Esophagus muscularis mucosa (tissue), 4 donors: ENCODE measurements at places on chromosomes 3 and 15. TPM values are rescaled to one million over a fixed set of nuclear protein-coding genes. Genes with fewer than 3 reads are reported as not detected.
A peak's percentile ranks its signal among the peaks of the same experiment; 100 is the strongest.

- no peaks in the 10 kb centered on the region for H3K36me3 ChIP-seq
- no peak overlapping the region for H3K27ac ChIP-seq
- H3K4me1 ChIP-seq = no peaks in the 10 kb centered on the region
- H3K4me3 ChIP-seq = no peak overlapping the region
Observed at GRCh38 chr3:81713031-81713430, 48.4 kb downstream of the GBE1 start.

DNA sequence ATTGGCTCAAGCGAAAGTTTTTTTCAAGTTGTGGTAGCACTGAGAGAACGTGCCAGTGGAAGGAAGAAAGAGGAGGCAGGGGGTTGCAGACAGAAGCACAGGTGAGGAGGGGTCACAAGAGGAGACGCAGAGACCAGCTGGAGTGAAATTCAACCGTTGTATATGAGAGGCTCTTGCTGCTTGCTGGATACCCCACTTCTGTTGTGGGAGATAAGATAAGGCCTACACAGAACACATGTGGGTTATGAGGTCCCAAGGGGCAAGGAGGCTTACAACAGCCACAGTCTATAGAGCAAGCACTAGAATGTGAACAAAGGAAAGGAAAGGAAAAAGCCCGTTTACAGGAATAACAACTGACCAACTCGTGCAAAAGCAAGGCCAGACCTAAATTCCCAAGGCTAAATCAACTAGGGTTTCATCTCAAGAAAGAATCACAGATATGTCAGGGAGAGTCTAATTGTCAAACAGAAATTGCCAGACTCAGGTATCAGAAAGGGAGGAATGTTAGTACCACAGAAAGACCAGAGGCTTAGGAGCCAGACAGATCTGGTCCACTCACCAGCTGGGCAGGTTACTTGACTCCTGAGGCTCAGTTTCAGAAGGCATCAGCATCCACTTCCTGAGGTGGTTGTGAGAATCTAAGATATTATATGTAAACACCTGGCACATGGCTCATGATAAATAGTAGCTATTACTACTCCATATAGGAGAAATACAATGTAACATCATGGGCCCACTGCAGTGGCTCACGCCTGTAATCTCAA is 60.9 kb downstream of the MSL2 start:
- H3K4me1 ChIP-seq = no peaks in the 10 kb centered on the region
- DNase-seq = no peak
- no peak overlapping the region for H3K27ac ChIP-seq
- no peaks in the 10 kb centered on the region for H3K27me3 ChIP-seq
- H3K36me3 ChIP-seq = no peaks in the 10 kb centered on the region

- no peak overlapping the region for H3K4me3 ChIP-seq
- H3K27me3 ChIP-seq = no peaks in the 10 kb centered on the region
- H3K36me3 ChIP-seq = no peaks in the 10 kb centered on the region
- no peak overlapping the region for H3K27ac ChIP-seq
- DNase-seq = no peak
Observed at GRCh38 chr3:196554205-196554604, 14.1 kb downstream of the WDR53 start.

- no peak overlapping the region for H3K27ac ChIP-seq
- peak; percentile 88 for DNase-seq
- H3K4me1 ChIP-seq = peaks cover 9% of the 10 kb centered on the region
- no peaks in the 10 kb centered on the region for H3K36me3 ChIP-seq
- peaks cover 4% of the 10 kb centered on the region for H3K27me3 ChIP-seq
Observed at GRCh38 chr3:127422663-127423375, 135.0 kb upstream of the PRR20G start.

DNA sequence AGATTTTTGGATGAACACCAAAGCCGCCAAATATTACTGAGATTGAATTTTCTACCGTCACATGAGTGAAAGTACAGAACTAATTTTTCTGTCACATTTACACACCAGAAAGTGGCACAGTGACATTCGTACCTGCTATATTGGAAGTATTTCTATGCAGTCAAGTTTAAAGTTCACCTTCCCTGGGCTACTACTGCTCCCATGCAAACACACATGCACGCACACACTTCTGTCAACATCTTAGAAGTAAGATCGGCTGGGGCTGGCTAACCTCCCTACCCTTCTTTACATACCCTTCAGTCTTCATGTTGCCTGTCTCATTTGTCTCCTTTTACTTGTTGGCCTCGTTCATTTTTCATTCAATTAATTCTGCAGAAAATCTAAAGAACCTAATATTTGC is 19.0 kb upstream of the TM4SF1 start:
- H3K4me1 ChIP-seq = no peaks in the 10 kb centered on the region
- H3K27ac ChIP-seq = no peak overlapping the region
- no peaks in the 10 kb centered on the region for H3K36me3 ChIP-seq
- no peak for DNase-seq
- H3K27me3 ChIP-seq = no peaks in the 10 kb centered on the region

DNA sequence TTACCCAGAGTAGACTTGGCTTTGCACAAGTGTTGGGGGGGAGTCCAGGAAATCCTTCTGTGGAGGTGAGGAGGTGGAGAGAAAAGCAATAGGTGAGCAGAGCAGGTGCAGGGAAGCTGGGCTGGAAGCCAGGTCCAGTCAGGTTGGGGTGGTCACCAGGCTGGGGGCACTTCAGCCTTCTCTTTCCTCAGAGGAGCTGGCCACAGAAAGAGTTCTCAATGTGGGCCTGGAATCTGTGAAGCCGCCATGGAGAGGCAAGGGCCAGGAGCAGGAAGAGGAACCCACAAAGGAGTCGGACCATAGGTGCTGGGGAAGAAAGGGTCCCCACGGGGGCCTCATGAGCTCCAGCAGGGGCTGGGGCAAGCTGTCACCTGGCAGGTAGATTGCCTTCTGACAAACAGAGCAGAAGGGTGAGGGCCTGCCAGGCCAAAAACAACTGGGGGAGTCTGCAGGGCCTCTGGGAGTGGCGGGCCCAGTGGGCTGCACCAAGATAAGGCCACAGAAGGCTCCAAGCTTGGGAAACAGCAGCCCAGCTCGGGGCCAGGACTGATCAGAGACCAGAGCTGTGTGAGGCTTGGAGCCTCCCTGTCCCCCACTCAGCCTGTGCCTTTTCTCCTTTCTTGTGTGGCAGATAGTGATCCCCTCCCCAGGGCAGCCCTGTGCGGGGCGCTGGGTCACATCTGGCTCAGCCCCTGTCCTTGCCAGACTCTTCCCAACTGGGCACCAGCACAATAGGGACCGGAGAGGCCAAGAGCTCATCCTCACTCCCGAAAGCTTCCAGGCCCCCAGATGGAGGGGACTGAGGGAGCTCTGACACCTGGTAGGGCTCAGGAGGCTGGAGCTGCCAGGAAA is 53.0 kb upstream of the FGD5 start:
- H3K27ac ChIP-seq = no peak overlapping the region
- no peaks in the 10 kb centered on the region for H3K4me1 ChIP-seq
- DNase-seq = peak; percentile 78
- H3K36me3 ChIP-seq = no peaks in the 10 kb centered on the region

DNA sequence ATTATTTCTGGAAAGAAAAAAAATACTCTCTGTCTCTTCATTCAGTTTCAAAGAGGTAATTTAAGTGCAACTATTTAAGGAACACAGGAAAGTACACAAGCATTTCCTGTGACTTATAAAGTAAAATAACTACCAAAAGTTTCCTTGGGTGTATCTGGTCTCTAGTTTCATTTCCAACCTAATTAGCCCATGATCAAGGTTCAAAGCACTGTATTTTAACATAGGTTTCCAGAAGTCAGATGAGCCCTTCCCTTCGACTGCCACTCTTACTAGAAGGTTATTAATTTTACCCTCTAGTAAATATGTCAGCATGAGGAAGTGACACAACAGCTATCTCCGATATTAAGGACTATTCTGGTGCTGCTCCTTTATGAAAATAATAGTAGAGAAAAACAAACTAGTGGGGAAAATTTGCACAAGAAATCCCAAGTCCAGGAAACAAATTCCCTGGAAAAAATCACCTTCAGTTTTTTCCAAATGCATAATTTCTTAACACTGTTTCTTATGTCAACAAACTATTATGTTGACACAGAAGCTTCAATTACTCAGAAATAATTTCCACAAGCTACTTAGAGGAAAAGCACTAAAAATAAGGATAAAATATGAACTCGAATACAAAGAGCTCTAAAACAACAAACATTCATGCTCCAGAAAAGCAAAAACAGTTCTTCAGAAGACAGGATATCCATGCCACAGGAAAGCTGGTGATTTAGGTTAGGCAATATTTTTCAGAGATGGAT is 35.3 kb downstream of the CCPG1 start:
- peaks cover 90% of the 10 kb centered on the region for H3K36me3 ChIP-seq
- H3K4me1 ChIP-seq = no peaks in the 10 kb centered on the region
- no peak overlapping the region for H3K27ac ChIP-seq
- no peak overlapping the region for H3K4me3 ChIP-seq

- no peak overlapping the region for H3K27ac ChIP-seq
- H3K36me3 ChIP-seq = no peaks in the 10 kb centered on the region
- no peaks in the 10 kb centered on the region for H3K27me3 ChIP-seq
- peaks cover 7% of the 10 kb centered on the region for H3K4me1 ChIP-seq
- DNase-seq = no peak
- H3K4me3 ChIP-seq = no peak overlapping the region
Observed at GRCh38 chr3:143329567-143330211, 210.1 kb downstream of the CHST2 start.

The CDC25A gene
- 0.97 TPM for total RNA-seq

The FEZF2 gene
- not detected for total RNA-seq

The SPINK8 gene
- total RNA-seq = not detected
